ENCODE measurements at places on chromosomes 3 and 15.

- no peak for DNase-seq
These were observed 378.1 kb downstream of the TIGIT start for GRCh38 chr3:114671741-114672510.

GRCh38 chr3:129560269-129560787 is 17.4 kb downstream of the H1-8 start:
- no peak for DNase-seq

GRCh38 chr3:53083521-53083920 is 37.6 kb upstream of the SFMBT1 start:
- no peak for DNase-seq

GRCh38 chr3:100761951-100762350 is 52.7 kb downstream of the TFG start:
- no peak for DNase-seq

DNA sequence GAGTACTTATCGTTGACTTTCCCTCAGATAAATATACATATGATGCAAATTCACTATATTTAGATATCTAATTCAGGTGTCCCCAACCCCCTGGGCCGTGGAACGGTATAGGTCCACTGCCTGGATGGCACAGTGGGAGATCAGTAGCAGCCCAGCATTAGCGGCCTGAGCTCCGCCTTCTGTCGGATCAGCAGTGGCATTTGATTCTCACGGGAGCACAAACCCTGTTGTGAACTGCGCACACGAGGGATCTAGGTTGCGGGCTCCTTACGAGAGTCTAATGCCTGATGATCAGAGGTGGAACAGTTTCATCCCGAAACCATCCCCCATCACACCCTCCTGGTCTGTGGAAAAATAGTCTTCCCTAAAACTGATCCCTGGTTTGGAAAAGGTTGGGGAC is 6.9 kb downstream of the KNL1 start:
- DNase-seq = no peak

- DNase-seq = no peak
These were observed 116.2 kb upstream of the ABHD17C start for GRCh38 chr15:80578871-80579270.

DNA sequence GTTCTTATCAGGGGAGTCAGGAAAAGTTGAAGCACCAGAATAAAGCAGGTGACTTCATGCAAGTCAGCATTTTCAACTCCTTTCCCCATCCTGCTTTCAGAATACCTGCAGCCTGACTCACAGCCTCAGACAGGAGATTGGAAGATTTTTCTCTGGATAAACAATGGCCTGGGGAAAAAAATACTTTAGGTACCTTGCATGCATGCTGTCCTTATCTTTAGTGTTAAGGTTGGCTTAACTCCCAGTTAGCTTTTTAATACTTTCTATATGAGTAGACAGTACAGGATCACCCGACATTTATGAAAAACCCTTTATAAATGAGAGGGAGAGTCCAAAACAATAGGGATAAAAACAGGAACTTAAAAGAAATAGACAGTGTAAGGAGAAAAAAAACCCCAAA is 53.6 kb downstream of the PAK2 start:
- DNase-seq = no peak

DNA sequence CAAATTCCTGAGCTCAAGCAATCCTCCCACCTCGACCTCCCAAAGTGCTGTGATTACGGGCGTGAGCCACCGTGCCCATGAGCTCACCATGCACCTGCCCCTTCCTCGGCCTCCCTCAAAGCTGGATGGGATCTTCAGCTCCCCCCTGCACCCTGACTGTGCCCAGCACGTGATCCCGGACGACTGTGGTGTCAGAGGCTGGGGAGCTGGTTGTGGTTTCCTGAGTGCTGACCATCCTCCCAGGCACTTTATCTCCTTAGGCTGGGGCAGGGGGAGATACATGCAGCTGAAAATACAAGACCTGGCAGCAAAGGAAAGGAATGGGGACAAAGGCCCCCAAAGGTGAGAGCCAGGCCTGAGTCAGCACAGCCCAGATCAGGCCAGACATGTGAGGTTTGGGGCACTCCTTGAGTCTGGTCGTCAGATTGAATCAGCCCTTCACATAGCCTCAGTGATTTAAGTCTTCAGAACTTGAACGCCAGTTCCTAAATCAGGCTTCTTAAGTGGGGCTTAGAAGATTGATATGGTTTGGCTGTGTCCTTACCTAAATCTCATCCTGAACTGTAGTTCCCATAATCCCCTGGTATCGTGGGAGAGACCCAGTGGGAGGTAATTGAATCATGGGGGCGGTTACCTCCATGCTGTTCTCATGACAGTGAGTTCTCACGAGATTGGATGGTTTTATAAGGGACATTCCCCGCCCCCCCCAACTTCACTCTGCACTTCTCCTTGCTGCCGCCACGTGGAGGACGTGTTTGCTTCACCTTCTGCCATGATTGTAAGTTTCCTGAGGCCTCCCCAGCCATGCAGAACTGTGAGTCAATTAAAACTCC is 35.8 kb downstream of the PRKCD start:
- no peak for DNase-seq

- no peak for DNase-seq
These were observed 9.4 kb downstream of the TCF12 start for GRCh38 chr15:56927816-56928215.

- DNase-seq = no peak
These were observed 11.5 kb downstream of the FEZF2 start for GRCh38 chr3:62361824-62362223.

DNA sequence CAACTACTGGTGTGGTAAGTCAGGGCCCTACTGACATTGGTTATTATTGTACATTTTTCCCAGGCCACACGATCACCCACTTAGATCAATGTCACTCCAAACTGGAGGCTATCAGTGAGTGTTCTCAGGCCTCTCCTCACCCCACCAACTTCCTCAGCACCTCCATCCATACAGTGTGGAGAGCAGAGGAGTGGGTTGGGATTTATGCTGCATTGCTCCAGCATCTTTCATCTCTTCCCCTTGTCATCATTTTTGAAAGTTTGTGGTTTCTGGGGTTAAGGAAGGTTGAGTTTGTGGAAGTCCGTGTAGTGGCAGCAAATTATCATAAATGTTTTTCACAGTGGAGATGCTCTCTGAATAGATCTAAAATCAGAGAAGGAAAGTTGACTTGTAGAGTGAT is 60.2 kb downstream of the TLNRD1 start:
- no peak for DNase-seq

DNA sequence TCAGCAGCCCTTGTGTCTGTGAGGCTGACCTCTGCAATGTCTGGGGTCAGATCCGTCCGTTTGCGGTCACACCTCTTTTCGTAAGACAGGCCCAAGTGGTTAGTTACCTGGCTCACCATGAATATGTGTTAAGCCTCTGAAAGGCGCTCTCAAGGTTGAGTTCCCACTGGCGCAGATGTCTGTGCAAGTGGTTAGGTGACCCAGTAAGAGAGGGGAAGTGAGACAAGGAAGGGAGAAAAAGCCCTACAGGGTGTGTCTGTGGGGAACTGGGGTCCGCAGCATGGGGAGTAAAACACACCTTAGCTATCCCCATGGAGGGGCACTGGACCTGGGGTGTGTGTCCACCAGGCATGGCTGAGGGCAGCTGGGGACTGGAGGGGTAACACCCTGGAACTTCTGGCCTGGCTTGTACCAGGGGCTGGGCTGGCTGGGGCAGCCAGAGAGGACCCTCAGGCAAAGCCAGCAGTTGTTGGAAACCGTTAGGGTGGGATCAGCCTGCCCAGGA is 391.6 kb upstream of the PROK2 start:
- no peak for DNase-seq

Data from NCI-H510A (cell line).